Immature natural killer cell (primary cell): ENCODE measurements at places on chromosomes 7 and 10.

- H3K4me3 ChIP-seq: no peak overlapping the region
- H3K4me1 ChIP-seq: no peaks in the 10 kb centered on the region
- peaks cover 12% of the 10 kb centered on the region for H3K27me3 ChIP-seq
- no peak for DNase-seq
Observed at GRCh38 chr7:106476751-106477150, 184.2 kb downstream of the CCDC71L start.

DNA sequence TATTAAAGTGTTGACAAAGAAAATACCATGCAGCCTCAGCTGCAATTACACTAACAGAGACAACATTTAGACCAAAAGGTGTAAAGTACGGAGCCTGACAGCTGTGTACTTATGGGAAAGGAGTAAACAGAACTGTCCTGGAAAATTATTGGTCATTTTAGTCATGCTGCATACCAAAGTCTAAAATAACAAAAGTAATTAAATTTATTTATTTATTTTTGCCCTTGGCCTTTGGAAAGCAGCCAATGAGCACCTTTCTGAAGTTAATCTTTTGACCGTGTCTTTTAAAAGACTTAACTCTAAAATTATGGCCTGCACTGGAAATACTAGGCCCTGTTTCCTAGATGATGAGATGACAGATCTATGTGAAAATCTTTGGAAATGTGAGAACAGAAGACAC, 597.6 kb downstream of the NXPH1 start:
- no peaks in the 10 kb centered on the region for H3K4me1 ChIP-seq
- no peak for DNase-seq
- no peak overlapping the region for H3K27ac ChIP-seq
- H3K36me3 ChIP-seq: no peaks in the 10 kb centered on the region
- no peak overlapping the region for H3K4me3 ChIP-seq

GRCh38 chr10:124465777-124466488, 4.3 kb downstream of the LHPP start:
- no peaks in the 10 kb centered on the region for H3K36me3 ChIP-seq
- no peak overlapping the region for H3K27ac ChIP-seq
- H3K4me3 ChIP-seq: no peak overlapping the region

- no peak overlapping the region for H3K4me3 ChIP-seq
- H3K4me1 ChIP-seq: no peaks in the 10 kb centered on the region
- no peak overlapping the region for H3K27ac ChIP-seq
- no peaks in the 10 kb centered on the region for H3K27me3 ChIP-seq
- DNase-seq: no peak
Observed at GRCh38 chr10:127125331-127125730, 71.1 kb downstream of the INSYN2A start.

DNA sequence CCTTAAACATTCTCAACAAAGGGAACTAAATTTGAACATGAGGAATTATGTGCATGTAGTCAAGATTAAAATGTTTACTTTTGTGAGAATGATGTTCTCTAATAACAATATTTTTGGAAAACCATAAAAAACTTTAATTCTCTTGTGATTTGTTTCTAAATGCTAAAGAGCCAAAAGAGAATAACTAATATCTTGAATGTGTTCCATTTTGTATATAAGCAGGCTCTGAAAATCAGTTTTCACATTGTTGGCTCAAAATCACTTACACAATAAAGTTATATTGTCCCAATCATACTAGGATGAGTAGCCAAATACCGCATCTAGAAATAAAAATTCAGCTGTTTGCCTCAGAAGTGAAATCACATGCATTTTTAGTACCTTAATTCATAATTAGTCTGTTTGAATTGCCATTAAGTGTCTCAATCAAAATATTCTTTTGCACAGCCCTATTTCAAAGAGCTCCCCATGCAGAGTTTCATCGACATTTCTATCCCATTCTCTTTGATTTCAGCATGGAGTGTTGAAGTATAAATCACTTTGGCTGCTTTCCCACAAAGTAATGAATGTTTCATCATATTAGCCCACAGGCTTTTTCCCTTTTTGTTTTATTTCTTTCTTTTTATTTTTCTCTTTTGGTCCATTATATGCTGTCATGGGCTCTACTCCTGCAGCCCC, 420.3 kb upstream of the POM121L12 start:
- no peaks in the 10 kb centered on the region for H3K36me3 ChIP-seq
- no peak overlapping the region for H3K4me3 ChIP-seq
- H3K27ac ChIP-seq: no peak overlapping the region
- DNase-seq: no peak

GRCh38 chr10:123093489-123093888, 42.3 kb upstream of the HMX3 start:
- no peak overlapping the region for H3K27ac ChIP-seq
- no peak overlapping the region for H3K4me3 ChIP-seq
- no peak for DNase-seq
- H3K27me3 ChIP-seq: no peaks in the 10 kb centered on the region
